ENCODE measurements at places on chromosomes 5 and 9.

- no peak for DNase-seq
These were observed 608.6 kb upstream of the DAB2 start for GRCh38 chr5:40033411-40033810.

- DNase-seq = no peak
These were observed 43.9 kb upstream of the ORM1 start for GRCh38 chr9:114278881-114279570.

DNA sequence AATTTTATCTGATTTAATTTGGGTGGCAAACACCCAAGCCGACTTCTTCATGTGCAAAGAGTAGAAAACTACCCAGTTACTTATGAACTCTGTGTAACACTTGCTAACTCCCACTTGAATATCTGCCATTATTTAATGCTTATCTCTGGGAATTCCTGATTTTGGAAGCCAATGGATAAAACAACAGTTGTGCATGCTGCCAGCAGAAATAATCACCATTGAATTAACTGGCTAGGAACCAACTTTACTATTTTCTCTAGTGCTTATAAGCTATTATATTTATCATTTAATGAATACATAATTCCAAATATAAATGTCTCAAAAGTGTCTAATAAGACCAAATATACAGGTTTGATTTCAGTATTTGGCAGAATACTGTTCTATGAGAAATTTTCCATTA, 85.7 kb downstream of the IZUMO3 start:
- no peak for DNase-seq

GRCh38 chr5:56493766-56494165, 260.6 kb upstream of the ANKRD55 start:
- DNase-seq = no peak

GRCh38 chr5:40679913-40680681, at the start of gene PTGER4:
PTGER4 (plus strand) TSS chr5:40679915; CDS start chr5:40680994, 1,079 bp downstream.
- DNase-seq = no peak

DNA sequence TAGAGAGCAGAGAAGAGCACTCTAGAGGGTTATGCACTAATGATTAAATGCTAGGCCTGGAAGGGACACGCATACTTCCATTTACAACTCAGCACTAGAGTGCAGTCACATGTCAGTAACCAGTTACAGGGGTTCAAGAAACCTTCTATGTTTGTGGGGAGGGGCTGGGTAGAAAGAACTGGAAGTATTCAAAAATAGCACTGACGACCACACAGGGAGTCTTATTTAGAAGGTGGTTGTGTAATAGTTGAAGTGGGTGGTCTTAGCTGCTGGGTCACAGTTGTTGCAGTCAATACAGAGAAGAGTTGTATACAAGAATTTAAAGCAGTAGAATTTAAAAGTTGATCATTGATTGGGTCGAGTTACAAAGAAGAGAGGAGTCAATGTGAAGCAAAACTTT, 15.4 kb downstream of the AOPEP start:
- no peak for DNase-seq

GRCh38 chr5:178780581-178781498, 50.4 kb upstream of the ZNF354A start:
- DNase-seq = no peak

- DNase-seq = no peak
These were observed 174.5 kb downstream of the FGF18 start for GRCh38 chr5:171593976-171594375.

- no peak for DNase-seq
These were observed 20.4 kb downstream of the NR5A1 start for GRCh38 chr9:124486778-124487259.

GRCh38 chr5:56409331-56410190, 176.4 kb upstream of the ANKRD55 start:
- no peak for DNase-seq

- no peak for DNase-seq
These were observed 7.6 kb downstream of the IFNB1 start for GRCh38 chr9:21070171-21070571.

- no peak for DNase-seq
These were observed 4.7 kb upstream of the TMEM210 start for GRCh38 chr9:137176302-137177182.

DNA sequence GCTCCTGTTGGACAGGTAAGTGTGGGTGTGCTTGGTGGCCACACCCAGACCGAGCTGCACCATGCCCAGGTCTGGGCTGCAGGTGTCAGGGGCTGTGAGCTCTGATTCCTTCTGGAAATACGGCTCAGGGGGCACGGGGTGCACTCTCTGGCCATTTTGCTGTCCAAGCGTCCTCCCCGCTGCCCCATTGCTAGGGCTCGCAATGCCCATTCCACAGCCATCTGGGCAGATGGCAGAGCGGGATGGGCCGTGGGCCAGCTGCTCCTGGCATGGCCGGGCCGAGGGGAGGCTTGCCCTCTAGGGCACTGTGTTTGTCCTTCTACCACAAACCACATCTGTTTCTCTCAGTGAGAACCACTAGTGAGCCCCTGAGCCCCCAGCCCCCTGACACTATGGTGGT, 67.9 kb upstream of the RXRA start:
- no peak for DNase-seq

GRCh38 chr9:94907264-94907936, 180.9 kb downstream of the AOPEP start:
- no peak for DNase-seq

DNA sequence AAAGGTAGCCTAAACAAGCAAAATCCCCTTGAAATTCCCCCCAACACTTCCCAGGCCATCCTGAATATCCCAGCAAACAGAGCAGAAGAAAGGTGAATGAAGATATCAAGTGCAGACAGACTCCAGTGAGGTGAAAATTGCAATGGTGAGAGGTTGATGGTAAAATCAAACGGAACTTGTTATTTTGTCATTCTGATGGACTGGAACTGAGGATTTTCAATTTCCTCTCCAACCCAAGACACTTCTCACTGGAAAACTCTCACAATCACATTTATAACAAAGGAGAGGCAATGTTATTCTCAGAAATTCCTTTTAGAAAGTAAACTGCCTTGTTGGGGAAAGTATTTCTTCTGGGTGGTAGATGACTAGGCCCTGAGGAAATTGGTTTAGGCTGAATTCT, 412.4 kb upstream of the C9orf72 start:
- no peak for DNase-seq

DNA sequence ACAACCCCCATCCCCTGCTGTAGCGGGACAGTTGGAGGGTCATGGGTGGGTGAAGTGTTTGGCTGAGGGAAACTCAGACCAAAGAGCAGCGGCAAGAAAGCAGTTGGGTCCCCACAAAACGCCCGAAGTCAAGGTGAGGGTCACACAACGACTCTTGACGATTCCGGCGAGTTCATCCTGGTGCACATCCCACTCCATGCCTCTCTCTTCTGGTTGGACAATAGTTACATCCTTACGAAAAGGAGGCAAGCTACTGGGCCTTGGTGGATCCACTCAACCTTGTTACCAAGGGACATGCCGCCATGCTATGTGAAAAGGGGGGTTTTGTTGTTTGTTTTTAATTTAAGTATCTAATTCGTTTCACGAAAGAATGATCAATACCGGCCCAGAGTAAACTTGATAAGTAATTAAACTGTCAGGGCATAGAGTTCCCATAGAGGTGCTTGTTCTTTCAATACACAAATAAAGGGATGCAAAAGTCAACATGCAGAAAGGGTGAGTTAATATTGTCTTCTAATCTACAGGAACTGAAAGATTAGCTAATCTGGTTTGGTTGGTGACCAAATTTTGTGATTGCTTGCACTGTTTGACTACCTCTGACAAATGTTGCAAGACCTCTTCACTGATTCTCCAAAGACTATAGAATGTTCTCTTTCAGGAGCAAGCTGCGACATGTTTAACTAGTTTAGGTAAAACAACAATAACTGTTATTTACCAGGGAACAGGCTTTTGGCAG, 732 bp upstream of the SMIM15 start:
- DNase-seq = no peak

DNA sequence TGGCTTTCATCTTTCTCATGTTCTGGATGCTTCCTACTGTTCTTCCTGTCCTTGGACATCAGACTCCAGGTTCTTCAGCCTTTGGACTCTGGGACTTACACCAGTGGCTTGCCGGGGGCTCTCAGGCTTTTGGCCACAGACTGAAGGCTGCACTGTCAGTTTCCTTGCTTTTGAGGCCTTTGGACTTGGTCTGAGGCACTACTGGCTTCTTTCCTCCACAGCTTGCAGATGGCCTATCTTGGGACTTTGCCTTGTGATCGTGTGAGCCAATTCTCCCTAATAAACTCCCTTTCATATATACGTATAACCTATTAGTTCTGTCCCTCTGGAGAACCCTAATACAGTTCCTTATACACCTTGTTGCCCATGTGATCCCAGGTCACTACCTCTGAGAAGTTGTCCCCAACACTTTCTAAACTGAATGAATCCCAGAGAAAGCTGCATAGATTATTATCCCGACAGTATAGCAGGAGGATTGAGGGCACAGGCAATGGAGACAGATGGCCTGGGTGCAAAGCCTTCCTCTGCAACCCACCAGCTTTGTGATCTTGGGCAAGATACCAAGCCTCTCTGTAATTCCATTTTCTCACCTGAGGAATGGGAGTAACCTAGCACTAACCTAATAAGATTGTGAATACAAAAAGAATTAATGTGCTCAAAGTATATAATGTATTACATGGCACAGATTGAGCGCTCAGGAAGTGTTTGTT, 449.6 kb upstream of the BRINP1 start:
- DNase-seq = no peak

- no peak for DNase-seq
These were observed 6.5 kb upstream of the PRRC2B start for GRCh38 chr9:131387394-131387793.

GRCh38 chr5:99721506-99721905, 792.7 kb upstream of the CHD1 start:
- no peak for DNase-seq

DNA sequence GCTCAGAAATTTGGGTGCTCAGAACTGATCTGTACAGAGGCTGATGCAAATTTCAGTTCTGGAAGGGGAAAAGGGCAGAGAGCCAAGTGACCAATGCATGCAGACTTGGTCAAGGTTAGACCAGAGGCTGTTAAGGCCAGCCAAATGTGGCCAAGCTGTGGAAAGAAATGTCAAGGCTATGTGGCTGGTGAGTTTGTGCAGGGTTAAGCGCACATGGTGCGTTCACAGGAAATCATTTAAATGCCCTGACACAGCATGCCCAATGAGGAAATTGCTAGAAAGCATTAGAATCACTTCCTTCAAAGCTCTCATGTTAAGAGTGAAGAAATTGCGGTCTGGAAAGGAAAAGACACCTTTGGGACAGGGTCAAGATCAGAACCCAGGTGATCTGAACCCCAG, 58.0 kb downstream of the PTPN3 start:
- DNase-seq = no peak

GRCh38 chr5:5424736-5425135, 2.3 kb downstream of the ICE1 start:
- DNase-seq = no peak

DNA sequence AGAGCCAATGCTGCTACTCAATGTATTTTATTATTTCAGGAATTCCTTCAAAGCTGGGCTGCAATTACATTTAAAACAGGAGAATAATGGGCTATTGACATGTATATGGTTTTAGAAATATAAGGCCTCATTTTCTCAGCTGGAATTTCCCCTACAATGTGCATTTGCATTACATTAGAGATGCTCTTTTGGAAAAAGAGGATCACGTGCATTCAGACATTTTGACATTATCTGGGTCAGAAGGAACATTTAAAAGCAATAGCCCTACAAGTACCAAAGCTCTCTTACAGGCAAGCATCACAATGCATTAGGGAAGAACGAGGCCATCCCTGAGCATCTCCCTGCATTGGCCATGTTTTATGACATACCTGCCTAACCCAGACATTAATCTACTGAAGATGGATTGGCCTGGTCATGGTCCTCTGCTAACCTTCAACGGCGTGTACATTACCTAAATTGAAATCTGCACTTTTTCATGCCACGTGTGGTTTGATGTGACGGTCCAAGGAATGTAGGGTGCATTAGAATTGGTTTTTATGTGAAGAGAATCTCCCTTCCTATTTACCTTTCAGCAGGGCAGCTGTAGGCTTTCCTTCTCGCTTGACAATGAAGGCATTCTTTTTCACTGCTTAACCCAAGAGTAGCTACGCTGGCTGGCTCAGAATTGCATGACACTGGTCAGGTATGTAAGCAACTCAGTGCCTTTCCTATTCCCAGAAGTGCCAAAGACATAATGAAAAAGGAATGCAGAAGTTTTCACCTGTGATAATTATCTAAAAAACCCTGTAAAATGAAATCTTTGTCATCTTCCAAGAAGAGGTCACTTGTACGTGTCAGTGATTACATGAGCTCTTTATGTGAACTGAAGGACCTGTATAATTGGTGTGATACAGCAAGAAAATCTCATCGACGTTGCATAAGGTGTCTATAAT, 212.3 kb upstream of the MPDZ start:
- DNase-seq = no peak

DNA sequence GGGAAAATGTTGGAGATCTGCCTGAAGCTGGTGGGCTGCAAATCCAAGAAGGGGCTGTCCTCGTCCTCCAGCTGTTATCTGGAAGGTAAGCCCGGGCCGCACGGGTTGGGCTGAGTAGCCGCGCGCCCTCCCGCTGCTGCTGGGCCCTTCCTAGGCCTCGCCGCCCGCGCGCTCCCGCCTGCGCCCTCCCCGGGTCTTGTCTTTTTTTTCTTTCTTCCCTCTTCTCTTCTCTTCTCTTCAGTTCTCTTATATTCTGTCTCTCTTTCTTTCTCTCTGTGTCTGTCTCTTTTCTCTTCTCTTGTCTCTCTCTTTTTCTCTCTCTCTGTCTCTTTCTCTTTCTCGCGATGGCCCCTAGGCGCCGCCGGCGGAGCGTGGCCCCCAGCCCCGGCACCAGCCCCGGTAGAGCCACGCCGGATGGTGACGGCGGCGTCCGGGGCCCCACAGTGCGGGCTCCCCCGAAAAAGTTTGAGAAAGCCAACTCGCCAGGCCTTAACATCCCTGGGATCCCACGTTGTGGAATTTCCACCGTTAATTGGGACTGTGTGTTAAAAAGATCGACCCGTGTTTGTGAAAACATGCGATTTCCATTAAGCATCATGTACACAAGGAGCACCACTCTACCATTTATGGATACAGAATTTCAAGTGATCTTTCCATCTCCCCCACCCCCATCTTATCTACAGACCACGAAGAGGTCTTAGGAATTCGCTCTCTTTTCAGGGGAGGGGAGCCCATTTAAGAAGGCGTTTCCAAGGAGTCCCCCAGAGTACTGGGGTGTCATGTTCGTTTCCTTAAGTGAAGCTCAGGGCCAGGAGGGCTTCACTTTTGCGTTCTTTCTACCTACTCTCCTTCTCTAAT, 616 bp downstream of the ABL1 start:
- DNase-seq = no peak

GRCh38 chr9:76818271-76818670, 54.0 kb downstream of the PCA3 start:
- DNase-seq = no peak

DNA sequence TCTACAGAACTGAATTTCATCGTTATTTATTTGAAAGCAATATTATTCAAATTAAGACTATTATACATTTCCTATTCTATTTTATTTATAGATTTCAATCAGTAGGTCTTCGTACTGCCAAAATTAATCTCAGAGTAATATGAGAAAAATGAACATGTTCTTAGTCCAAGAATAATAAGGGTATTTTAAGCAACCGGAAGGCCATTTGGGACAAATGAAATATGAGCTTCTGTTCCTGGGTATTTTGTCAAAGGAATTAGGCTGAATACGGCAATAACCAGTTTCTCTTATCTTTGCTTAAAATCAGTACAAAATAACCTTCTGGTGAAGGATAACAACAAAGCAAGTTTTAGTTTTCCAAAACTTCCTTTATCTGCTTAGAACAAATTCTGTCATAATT, 410.3 kb upstream of the PRR16 start:
- DNase-seq = no peak

- DNase-seq = no peak
These were observed 12.8 kb downstream of the DMXL1 start for GRCh38 chr5:119083679-119084078.

GRCh38 chr9:76463211-76463610, 4.2 kb downstream of the GCNT1 start:
- no peak for DNase-seq
